H7 (cell line): ENCODE measurements at places on chromosomes 2 and 18. TPM values are rescaled to one million over a fixed set of nuclear protein-coding genes. Genes with fewer than 3 reads are reported as not detected.

DNA sequence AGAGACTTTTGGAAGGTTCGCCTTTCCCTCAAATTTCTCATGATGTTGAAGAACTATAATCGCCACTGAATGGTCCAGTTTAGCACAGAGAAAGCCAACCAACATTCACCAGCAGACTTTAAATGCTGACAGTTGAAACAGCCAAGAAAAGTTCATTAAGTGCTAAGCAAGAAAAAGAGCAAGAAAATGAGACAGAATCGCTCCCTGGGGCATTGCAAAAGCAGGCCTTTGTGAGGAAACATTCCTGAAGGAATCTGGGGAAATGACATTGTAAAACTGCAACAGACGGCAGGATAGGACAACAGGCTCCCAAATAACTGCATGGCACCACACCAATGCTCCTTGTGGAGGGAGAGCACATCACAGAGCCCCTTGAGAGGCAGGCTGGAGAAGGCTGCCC lies 269.3 kb upstream of the ID2 start:
- no peak for DNase-seq

DNA sequence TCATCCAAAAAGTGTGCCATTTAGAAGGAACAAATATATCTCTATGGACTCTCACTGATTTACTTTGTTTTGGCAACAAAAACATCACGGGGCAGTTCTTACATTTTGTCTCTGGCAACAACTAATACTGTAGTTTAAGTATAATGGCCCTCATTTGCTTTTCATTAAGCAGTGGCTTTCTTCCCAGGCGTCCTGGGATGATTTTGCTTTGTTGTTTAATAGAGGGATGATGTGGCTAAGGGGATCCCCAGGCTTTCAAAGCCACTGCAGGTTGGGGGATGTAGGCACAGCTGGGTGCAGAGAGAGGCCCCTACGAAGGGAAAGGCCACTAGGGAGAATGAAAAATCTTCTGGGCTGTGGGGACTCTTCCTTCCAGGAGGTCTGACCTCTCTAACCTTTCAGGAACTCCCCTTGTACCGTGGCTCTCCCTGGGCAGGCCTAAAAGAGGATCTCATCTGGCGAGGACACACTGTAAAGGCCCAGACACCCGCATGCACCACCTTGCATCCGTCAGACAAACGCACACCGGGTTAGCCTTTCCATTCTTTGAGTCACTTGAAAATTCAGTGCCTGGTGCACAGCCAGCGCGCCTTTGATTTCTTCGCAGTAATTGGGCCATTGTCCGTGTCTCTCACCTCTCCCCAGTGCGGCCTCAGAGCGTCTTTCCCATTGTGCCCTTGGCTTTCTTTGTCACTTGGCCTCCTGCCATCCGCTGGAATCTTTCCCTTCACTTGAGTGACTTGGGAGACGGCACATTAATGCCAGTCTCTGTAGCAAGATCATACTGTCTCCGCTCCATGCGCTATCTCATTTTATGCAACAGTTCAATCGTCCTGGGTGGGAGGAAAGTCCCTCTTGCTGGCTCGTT lies 40.3 kb upstream of the AFF3 start:
- peak; percentile 45 for DNase-seq

GRCh38 chr18:54558609-54559585 lies 32.1 kb upstream of the DYNAP start:
- DNase-seq = no peak

- no peak for DNase-seq
Measured at GRCh38 chr2:106096299-106097037, 97.6 kb downstream of the UXS1 start.

GRCh38 chr2:69438580-69438979 lies 1.3 kb upstream of the NFU1 start:
- no peak for DNase-seq

GRCh38 chr2:41222593-41222992 lies 770.7 kb upstream of the SLC8A1 start:
- no peak for DNase-seq

DNA sequence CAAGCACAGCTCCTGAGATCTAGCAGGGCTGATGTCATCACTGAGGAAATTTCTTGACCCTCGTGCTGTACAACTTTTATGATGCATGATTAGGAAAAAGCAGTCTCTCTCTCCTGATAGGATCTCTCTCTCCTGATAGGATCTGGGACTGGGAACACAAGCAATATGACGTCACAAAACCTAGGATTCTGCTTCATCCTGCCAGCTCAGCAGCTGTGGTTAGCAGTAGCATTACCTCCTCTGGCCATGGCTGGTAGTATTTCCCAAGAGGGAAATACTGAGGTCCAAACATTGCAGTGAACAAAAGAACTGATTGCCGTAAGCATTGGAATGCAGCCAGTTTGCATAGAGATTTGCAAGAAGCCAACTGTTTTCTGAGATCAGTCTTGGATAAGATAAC lies 521.2 kb upstream of the POU3F3 start:
- peak; percentile 21 for DNase-seq

- no peak for DNase-seq
Measured at GRCh38 chr18:10495936-10496335, 29.9 kb upstream of the NAPG start.

- DNase-seq = no peak
Measured at GRCh38 chr18:24185805-24186204, 46.9 kb downstream of the CABYR start.

DNA sequence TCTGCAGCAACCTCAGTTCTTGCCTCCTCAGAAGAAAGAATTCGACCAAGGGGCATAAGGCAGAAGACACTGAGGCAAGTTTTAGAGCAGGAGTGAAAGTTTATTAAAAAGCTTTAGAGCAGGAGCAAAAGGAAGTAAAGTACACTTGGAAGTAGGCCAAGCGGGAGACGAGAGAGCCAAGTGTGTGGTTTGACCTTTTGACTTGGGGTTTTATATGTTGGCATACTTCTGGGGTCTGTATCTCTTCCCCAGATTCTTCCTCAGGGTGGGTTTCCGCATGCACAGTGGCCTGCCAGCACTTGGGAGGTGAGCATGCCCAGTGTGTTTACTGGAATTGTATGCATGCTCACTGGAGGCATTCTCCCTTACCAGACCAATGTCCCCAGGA lies 59.3 kb upstream of the ANKRD44 start:
- no peak for DNase-seq

DNA sequence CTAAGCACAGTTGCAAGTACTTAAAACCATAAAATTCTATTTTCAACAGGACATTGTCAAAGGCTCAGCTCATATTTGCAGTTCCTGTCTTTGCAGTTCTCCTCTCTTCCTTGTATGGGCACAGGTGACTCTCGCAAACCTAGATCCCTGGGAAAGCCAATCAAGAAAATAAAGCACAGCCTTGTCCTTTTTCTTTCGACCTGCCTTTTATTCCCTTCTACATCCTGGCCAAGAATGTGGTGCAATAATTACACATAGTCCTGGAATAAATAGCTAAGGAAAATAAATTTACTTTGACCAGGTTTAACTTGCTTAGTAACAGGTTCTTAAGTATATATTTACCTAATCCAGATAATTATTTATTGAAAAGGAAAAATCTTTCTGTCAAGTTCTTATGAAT lies 20.2 kb downstream of the ATG16L1 start:
- no peak for DNase-seq

- DNase-seq = no peak
Measured at GRCh38 chr2:217621391-217621801, 381.4 kb downstream of the TNS1 start.

GRCh38 chr2:221447310-221447709 lies 124.8 kb downstream of the EPHA4 start:
- DNase-seq = peak; percentile 22

DNA sequence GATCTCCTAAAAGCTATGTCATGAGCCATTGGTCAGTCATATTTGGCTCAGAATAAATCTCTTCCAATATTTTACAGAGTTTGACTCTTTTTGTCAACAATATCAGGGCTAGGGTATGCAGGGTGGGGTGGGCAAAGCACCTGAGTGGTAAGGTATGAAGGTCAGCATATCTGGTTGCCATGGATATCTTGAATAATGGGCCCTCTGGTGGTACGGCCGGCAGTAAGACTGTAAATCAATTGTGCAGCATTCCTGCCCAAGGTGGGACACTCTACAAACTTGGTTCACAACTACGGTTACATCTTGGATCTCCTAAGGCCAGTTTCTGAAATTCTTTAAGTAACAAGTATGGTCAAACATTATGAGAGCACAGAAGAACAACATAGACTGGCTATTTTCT lies 119.6 kb downstream of the SPOPL start:
- DNase-seq = no peak

DNA sequence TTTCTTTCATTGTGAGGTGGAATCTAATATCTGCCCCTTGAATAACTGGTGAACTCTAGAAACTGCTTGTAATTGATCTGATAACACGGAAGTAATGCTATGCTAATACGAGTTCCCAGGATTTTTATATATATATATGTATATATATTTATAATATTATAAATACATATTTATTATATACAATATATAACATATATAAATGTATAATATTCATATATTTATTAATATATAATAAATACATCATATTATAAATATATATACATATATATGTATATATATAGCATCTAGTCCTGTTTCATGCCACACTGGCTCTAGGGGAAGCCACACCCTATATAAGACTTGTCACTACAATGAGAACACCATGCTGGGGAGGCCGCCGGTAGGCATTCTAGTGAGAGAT lies 156.7 kb upstream of the CDH19 start:
- DNase-seq = no peak

DNA sequence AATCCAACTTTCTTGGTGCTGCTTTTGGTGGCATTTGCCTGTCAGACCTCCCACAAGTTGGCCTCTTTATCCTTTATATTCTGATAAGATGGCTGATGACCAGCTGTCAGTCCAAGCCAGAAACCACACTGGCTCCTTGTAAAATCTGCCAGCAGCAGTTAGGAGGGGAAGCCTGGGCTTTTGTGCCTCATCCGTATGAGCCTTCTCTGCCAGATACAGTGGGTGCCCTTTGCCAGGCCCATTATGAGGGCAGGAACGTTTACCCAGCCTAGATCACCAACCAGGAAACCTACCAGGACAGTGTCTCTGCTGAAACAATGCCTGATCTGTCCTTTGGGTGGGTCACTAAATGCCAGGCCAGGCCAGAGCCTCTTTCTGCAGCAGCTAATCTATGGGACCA lies 202.9 kb upstream of the SP5 start:
- DNase-seq = no peak

DNA sequence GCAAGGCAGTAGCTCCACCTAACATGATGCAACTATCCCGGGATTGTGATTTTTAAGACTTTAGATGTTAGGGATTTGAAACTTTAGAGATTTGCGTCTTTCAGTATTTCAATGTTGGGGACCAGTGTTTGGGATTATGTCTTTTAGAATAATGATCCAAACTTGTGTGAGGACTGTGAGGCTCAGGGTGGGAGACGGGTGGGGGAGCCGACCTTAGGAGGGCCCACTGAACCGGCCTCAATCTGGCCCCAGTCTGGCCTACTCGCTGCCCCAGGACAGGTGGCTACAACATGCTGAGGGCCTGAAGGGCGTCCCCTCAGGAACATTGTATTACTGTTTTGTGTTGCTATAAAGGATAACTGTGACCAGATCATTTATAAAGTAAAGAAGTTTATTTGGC lies 10.7 kb downstream of the AMER3 start:
- DNase-seq = no peak

DNA sequence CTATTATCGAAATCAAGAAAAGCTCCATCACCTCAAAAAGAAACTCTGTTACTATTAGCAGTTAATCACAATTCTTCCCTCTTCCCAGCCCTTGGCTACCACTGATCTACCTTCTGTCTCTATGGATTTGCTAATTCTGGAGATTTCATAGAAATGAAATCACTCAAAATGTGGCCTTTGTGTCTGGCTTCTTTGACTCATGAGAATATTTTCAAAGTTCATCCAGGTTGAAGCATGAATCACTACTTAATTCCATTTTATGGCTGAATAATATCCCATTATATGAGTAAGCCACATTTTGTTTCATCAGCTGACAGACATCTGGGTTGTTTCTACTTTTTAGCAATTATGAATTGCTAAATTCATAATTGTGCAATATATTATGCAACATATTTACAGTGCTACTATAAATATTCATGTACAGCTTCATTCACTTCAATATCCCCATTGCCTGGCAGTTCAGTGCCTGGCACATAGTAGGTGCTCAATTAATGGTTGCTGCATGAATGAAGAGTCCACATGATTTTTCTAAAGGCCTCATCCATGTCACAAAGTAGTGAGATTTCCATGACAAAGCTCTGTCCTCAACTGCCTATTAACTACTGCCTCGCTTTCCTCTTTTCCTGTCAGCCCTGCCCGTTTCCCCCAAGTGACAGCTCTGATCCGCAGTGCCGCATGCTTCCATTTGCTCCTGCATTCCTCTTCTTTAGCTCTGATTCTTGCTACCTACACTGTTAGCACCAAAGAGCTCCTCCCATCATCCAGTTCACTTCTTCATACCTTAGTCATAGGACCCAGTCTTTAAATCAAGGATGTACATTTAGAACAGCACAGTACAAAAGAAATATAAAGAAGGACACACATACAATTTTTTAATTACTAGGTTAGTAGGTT lies 32.8 kb downstream of the CCDC93 start:
- no peak for DNase-seq

FEV gene
- not detected in 2 replicates for total RNA-seq

PPM1B gene
- total RNA-seq = 40.4 and 47.3 TPM in 2 replicates

TDRD15 gene
- not detected in 2 replicates for total RNA-seq

PSMA8 gene
- not detected in 2 replicates for total RNA-seq

KIF5C gene
- total RNA-seq = 24.0 and 38.2 TPM in 2 replicates

CPO gene
- 2.4 and 3.9 TPM in 2 replicates for total RNA-seq
